ENCODE measurements at places on chromosomes 6 and 20.

GRCh38 chr20:4617019-4617418, 104.7 kb upstream of the PRND start:
- DNase-seq, result no peak

DNA sequence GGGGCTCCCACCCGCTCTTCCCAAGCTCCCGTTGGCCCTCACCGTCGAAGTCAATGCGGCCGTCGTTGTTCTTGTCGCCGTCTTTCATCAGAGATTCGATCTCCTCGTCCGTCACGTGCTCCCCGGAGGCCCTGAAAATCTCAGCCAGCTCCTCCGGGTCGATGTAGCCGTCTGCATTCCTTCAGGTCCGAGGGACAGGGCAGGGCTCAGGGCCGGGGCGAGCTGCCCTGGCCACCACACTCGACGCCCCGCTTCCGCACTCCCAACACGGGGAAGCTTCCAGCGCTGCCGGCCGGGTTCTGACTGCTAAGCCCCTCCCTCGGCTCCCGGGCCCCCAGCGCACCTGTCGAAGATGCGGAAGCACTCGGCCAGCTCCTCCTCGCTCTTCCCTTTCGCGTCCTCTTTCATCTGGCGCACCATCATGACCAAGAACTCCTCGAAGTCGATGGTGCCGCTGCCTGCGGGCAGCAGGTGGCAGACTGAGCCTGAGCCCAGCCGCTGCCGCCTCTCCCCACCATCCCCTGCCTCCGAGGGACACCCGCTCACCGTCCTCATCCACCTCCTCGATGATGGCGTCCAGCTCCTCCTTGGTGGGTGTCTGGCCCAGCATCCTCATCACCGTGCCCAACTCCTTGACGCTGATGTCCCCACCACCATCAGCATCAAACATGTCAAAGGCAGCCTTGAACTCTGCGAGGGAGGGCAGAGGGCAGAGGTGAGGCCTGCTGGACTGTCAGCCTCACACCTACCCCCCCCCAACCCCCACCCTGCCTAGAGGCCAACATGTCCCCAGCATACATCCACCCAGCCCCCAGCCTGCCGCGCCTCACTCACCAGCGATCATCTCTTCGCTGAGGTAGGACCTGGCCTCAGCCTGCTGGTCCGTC, 2.9 kb downstream of the TNNC2 start:
- peak; percentile 33 for DNase-seq

- no peak for DNase-seq
These were observed 29.6 kb upstream of the CRIP3 start for GRCh38 chr6:43338243-43338642.

DNA sequence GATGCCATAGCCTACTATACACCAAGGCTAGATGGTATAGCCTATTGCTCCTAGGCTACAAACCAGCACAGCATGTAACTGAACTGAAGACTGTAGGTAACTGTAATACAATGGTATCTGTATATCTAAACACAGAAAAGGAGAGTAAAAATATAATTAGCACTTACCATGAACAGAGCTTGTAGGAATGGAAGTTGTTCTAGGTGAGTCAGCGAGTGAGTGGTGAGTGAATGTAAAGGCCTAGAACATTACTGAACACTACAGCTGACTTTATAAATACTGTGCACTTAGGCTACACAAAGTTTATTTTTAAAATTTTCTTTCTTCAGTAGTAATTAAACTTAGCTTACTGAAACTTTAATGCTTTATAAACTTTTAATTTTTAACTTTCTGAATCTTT, 129.5 kb downstream of the BTBD9 start:
- DNase-seq, result peak; percentile 33

GRCh38 chr6:6074190-6074589, 67.5 kb upstream of the NRN1 start:
- DNase-seq, result no peak

- DNase-seq, result no peak
These were observed 492.5 kb upstream of the FLRT3 start for GRCh38 chr20:14829906-14830305.

GRCh38 chr20:5881703-5882102, 68.6 kb downstream of the TRMT6 start:
- no peak for DNase-seq

DNA sequence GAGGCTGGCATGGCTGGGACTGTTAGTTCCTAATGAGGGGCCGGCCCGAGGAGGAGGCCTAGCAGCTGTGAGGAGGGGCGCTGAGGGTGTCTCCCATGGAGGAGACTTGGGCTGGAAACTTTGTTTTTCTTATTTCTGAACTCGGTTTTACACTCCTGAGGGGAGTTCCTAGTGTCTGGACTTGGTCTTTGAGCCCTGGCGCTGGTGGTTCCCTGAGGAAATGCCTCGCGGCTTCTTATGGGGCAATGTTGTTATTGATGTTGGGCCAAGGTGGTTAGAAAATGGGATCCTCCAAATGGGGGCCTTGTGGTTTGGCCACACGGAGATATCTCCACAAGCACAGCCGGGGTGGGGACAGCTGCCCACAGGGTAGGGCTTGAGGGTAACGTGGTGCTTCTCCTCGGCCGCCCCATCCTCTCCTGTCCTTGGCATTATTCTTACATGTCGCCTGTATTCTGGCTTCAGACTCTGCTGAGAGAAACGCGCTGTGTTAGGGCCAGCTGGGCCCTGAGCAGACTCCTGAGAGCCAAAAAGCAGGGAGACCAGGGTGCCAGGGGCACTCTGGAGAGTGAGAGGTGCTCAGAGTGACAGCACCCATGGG, 136.9 kb downstream of the FOXO3 start:
- no peak for DNase-seq

DNA sequence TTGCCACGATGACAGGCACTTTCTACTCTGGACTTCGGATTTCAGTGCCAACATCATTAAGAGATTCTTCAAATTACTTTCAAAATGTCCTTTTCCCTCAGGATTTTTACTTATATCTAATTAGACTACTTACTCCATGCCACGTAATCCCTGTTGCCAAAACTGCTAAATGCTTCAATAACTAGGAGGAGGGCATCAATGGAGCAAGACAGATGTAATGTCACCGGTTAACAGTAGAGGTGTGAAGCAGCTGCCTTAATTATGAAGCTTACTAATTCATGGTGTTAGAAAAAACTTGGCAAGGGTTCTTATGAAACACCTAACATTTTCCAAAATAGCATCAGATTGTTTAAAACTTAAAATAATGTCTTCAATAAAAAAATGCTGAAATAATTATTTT, 111.2 kb upstream of the SIM1 start:
- no peak for DNase-seq

DNA sequence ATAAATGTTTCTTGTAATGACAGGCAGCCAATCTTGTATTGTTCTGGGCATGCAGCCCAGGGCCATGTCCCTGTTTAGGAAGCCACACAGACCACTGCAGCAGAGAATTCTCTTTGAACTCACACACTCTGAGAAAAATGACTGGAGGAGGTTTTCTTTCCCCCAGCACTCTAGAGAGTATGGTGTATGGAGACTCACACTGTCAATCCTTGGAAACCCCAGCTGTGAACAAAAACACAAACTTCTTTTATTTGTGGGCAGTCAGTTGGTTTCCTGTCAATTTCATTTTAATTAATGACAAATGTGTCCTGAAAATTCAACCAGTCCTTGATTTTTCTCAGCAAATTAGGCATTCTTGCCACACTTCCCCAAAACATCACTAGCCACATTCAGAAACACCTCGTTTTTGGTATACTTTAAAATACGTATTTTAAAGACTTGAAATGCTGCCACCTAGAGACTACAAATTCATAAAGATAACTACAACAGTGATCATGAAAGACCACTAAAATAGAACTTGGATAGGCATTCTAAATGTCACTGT, 52.9 kb upstream of the UFL1 start:
- DNase-seq, result no peak

- DNase-seq, result peak; percentile 74
These were observed 34.5 kb downstream of the SLX4IP start for GRCh38 chr20:10469599-10469998.

- peak; percentile 82 for DNase-seq
These were observed 88.9 kb upstream of the ELOVL5 start for GRCh38 chr6:53437557-53438202.

GRCh38 chr6:46796848-46797580, 3.8 kb downstream of the MEP1A start:
- no peak for DNase-seq

- no peak for DNase-seq
These were observed 523 bp downstream of the TMEM30A start for GRCh38 chr6:75283907-75284631.

DNA sequence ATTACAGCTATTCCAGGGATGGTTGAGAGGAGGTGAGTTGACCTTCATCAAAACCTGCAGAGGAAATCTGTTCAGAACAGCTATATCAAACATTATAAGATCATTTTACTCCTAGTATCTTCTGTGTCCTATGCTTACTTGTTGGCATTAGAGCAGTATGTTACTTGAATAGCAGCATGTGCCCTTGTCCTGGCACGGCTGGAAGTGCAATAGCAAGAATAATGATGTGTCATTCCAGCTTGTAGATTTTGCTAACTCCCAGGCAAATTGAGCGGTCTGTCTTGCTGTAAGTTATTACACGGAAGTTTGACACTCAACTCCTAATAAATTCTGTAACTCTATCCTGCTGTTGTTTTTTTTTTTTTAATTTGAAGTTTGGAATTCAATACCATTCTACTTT, 385.5 kb downstream of the TENT5A start:
- DNase-seq, result no peak

GRCh38 chr6:28996844-28997510, 8.1 kb downstream of the ZNF311 start:
- peak; percentile 25 for DNase-seq

DNA sequence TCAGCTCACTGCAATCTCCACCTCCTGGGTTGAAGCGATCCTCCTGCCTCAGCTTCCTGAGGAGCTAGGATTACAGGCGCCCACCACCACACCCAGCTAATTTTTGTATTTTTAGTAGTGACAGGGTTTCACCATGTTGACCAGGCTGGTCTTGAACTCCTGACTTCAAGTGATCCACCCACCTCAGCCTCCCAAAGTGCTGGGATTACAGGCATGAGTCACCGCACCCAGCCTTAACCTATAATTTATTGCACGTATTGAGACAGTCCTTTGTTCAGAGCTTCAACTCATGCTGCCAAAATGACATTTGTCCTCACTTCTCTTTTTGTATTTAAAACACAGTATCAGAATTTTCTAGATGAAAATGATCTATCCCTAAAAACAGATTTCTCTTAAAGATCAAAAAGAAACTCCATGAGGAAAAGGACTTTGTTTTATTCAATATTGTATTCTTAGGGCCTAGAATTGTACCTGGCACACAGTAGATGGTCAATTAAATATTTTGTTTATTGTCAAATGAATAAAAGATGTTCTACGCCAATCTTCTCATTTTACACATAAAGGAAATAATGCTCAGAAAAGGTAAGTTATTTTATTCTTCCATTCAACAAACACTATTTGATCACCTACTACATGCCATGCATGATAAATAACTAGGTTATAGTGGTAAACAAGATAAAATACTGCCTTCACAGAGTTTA, 10.8 kb downstream of the SERAC1 start:
- DNase-seq, result no peak

DNA sequence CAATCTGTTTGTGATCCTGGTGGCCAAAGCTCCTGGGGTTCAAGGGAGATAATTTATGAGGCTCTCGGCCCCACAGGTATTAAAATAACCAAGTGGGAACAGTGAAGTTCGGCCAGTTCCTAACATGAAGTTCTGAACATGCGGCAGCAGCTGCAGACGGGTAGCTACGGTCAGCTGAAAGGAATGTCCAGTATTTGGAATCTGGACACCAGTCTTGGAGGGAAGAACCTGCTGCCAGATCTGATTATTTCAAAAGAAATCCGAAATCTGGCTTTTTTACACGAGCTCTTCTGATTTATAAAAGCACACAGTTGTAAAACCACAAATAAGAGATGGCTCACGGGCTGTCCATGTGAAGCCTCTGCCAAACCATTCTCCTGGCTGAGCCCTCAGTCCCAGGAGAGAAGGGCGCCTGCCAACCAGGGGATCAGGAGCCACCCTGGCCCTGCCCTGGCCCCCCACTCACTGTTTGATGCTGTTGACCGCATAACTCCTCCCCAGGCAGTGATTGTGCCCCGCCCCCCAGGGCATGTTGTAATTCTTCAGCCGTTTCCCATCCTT, 28.2 kb upstream of the KCNB1 start:
- peak; percentile 90 for DNase-seq

DNA sequence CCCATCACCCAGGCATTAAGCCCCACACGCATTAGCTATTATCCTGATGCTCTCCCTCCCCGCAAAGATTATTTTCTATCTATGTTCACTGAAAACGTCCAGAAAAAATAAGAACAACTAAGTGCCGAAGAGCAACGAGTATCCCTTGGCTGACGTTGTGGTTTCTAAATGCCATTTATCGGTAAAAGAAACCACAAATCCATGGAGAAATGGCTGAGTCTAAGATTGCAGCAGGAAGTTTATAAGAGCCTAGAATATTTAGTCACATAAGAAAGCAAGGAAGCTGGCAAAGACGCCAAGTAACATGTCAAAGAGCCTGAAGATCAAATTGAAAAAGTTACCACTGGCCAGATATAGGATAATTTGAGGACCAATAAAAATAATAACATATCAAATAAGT, 18.1 kb upstream of the NOX3 start:
- DNase-seq, result no peak

- DNase-seq, result no peak
These were observed 67.6 kb downstream of the NUDT3 start for GRCh38 chr6:34324738-34325444.

GRCh38 chr6:27545271-27546046, 72.6 kb upstream of the ZNF184 start:
- peak; percentile 85 for DNase-seq

GRCh38 chr6:53426667-53427270, 78.0 kb upstream of the ELOVL5 start:
- DNase-seq, result no peak

DNA sequence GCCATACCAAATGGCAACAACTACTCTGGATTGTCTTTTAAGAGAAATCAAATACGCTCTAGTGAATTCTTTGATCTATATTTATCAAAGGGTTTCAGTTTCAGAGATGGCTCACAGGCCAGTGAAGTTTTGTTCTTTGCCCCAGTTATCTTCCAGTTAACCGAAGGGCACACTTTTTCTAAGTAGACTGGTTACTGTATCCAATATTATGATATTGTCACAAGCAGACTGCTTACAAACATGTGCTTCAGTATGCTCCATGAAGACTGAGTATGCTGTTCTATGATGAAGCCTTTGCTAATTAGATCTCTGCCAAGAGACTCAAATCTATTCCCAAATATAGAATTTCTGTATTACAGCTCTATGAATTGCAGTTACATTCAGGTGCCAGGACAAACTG, 181.1 kb downstream of the REV3L start:
- DNase-seq, result no peak

GRCh38 chr20:45449528-45449927, 20.0 kb upstream of the WFDC2 start:
- DNase-seq, result no peak

- no peak for DNase-seq
These were observed 97.5 kb upstream of the MYLIP start for GRCh38 chr6:16031278-16031981.

DNA sequence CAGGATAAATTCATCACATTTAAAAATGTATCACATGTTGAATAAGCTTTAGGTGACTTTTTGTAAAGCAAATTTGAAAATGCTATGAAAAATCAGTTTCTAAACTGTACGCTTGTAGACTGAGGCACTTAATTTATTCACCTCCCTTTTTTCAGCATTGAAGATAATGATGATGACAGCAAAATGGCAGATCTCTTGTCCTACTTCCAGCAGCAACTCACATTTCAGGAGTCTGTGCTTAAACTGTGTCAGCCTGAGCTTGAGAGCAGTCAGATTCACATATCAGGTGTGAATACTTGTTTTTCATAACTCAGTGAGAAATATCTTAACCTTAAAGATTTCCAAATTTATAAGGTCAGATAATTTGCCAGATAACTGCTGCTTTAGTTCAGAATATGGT, 15.6 kb downstream of the FBXO9 start:
- DNase-seq, result no peak

GRCh38 chr6:160412993-160413392, 64.8 kb downstream of the SLC22A3 start:
- DNase-seq, result no peak

All from EL (cell line).